ENCODE measurements at places on chromosomes 3 and 15. TPM values are rescaled to one million over a fixed set of nuclear protein-coding genes. Genes with fewer than 3 reads are reported as not detected.

DNA sequence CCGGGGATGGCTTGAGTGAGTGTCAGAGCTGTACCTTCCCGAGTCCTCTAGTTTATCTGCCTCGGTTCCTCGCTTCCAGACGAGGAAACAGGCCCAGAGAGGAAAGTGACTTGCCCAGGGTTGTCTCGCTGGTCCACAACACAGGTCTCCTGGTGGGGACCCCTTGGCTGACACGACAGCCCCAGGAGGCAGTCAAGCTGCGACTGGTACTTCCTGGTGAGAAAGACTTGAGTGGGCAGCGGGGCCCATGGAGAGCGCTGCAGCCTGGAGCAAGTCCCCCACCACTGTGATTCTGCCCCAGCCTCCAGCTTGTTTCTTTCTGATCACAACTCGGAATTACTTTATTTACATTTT lies 600 bp upstream of the CHRNA5 start:
- no peak for DNase-seq

CNTN6 gene
- polyA plus RNA-seq: 8.4 TPM

DNA sequence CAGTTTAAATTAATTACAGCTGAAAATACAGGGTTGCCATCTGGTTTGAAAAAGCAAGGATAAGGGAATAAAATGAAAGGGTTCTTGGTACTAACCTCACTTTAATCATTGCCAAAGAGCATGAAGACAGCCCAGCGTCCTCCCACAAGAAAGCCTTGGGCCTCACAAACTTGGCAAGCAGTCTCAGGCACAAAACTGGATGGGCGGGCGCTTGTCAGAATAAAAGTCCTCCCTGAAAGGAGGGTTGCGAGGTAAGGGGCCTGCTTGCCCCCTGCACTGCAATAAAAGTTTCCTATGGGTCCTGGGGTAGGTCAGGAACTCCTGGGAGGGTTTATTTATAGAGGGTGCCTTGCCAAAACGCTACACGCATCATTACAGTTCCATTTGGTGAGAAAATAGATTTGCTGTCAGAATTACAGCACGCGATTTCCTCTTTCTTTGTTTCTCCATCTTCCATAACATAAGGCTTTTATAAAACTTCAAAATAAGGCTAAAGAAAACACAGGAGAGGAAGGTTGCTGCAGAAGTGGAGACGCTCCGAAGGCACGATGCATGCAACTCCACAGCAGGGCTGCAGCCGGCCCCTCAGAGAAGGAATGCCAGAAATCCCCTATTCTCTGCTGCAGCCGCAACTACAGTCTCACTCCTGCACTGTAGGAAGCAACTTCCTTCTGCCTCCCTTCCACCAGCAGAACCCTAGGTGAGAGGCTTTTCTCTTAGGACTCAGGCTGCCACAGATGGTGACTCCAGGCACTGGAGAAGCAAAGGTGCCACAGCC lies 61.3 kb downstream of the VGLL4 start:
- DNase-seq: peak; percentile 75

DNA sequence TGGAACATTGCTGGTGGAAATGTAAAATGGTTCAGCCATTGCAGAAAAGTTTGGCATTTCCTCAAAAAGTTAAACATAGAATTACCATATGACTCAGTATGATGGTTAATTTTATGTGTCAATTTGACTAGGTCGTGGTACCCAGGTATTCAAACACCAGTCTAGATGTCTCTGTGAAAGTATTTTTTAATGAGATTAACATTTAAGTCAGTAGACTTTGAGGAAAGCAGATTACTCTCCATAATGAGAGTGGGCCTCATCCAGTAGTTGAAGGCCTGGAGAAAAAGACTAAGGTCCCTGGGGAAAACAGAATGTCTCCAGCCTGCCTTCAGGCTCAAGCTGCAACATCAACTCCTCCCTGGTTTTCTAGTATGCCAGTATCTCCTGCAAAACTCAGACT lies 42.3 kb upstream of the TMEM87A start:
- no peak for DNase-seq

DNA sequence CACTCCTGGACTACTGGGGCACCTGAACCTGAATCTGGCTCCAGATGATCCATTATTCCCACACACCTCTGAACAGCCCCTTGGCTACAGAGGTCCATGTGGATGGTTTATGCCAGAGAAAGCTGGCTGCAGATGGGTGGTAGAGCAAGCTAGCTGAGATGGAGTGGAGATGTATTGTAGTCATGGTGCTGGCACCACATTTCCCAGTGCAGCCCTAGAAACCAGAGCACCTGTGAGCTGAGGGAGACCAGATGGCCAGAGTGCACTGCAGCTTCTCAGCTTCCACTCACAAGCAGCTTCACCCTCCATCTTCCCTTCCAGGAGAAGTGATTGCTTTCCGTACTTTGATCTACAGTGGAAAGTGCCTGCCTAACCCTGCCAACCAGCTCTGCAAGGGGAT lies 29.9 kb downstream of the RBP1 start:
- DNase-seq: no peak

DNA sequence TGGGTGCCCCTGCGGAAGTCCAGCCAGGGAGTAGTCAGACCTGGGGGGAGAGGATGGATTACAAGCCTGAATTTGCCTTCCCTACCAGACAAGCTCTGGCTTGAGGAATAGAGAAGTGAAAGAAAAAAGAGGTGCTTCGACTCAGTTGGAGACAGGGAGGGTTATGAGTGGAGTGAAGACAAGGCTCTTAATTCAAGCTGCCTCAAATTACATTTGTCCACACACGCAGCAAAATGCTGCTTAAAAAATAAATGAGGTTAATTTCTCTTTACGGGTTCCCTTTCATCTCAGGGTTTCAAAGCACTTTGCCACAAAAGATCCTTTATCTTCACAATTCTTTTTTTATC lies 49.0 kb upstream of the SLC4A7 start:
- no peak for DNase-seq

TMEM108 gene
- 10.9 TPM for polyA plus RNA-seq

PRR20G gene
- polyA plus RNA-seq: not detected

RPP25 gene
- polyA plus RNA-seq: 18.4 TPM

CCDC80 gene
- 12.4 TPM for polyA plus RNA-seq

TRH gene
- polyA plus RNA-seq: not detected

GRCh38 chr3:43038010-43038409 lies 58.9 kb downstream of the GASK1A start:
- DNase-seq: no peak

DNA sequence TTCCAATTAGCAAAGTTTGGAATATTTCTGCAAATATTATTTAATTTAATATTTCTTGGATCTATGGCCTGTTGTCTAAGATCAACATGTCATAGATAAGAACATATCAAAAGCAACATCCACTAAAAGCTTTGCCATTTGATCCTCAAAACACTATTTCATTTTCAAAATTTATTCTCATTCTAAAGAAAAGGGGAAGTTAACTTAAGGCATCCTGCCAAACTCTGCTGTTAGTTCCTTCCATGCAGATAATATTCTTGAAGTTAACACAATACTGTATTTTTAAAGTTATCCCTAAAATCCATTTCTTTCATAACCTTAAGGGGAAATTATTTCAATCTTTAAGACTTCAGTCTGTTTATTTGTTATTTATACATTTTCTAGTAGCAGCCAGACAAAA lies 28.2 kb upstream of the GBE1 start:
- DNase-seq: no peak

TMEM207 gene
- not detected for polyA plus RNA-seq

MED12L gene
- 0.77 TPM for polyA plus RNA-seq

GRCh38 chr15:101433396-101433795 lies 56.1 kb downstream of the PCSK6 start:
- DNase-seq: no peak

DNA sequence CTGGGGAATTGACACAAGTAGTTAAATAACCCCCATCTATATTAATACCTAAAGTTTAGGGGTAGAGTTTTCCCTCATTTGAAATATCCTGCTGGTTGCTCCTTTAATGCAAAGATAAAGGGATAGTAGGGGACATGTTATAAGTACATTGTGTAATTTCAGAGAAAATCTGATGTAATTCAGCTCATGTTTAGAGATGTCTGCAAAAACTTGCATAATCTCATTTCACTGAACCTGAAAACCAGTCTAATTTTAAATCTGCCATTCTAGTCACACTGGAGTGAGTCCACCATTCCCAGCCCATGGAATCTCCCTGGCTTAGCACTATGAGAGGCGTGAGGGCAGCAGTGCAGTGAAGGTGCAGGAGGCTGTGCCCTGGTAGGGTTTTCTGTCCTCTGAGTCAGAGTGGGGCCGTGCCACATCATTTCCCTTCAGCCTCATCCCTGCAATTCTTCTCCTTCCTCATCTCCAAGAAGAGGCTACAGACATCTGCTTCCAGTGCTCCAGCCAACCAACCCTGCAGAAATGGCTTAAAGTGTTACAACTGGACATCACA lies 246.3 kb upstream of the UMPS start:
- DNase-seq: no peak

All from adrenal gland (tissue), 19 donors.